AG08396 (cell line): ENCODE measurements at places on chromosomes 1 and 21.

GRCh38 chr21:37695111-37695510 is 221.1 kb downstream of the KCNJ6 start:
- no peak for DNase-seq

DNA sequence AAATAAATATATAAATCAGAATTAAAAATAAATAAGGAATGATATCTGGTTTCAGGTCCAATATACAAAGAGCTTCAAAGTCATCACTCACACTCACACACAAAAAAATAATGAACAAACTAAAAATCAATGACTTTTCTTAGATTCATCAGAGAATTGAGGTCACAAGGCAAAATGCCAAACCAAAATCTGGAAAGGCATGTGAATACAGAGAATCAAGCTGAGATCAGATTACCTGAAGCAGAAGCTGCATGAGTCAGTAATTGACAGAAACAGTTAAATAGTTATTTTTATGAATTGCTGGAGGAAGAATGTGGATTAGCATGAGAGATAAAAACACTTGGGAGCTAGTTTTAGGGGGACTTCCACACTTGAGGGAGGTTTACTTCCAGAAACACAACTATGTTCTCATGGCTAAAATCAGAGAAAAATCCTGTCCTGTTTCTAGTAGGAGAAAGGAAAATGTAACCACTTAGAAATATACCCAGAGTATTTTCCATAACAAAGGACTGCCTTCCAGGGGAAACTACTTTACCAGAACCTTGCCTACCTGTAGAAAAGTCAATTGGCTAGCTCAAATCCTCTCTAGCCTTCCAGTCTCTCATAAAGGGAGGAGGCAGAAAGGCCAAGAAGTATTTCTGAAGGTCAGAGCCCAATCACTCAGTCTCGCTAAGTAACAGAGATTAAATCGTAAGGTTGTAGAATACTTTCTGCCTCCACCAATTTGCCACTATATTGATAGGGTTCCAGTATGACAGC is 536.6 kb upstream of the NR5A2 start:
- DNase-seq, result no peak

- no peak for DNase-seq
Observed at GRCh38 chr1:115531631-115532264, 110.0 kb upstream of the VANGL1 start.

GRCh38 chr21:42923553-42924432 is 1.6 kb downstream of the ERVH48-1 start:
- DNase-seq, result peak; percentile 78

- no peak for DNase-seq
Observed at GRCh38 chr1:60864722-60865121, 217.6 kb upstream of the NFIA start.

DNA sequence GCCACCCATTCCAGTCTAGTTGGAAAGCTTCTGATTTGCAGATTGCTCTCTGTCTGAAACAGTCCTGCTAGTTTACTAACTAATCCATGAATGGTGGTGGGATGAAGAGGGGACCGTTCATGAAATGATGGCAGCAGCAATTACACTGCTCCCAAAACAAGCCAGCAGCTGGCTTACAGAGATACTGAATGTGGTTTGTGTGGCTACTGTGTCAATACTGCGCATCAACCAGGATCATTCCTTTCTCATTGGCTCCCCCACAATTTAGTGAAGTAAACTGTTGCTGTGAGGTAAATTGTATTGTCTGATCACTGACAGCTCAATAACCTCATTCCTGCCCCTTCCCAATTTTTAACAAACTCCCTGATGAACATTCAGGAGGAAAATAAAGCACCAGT is 191.3 kb upstream of the LMO4 start:
- DNase-seq, result no peak

DNA sequence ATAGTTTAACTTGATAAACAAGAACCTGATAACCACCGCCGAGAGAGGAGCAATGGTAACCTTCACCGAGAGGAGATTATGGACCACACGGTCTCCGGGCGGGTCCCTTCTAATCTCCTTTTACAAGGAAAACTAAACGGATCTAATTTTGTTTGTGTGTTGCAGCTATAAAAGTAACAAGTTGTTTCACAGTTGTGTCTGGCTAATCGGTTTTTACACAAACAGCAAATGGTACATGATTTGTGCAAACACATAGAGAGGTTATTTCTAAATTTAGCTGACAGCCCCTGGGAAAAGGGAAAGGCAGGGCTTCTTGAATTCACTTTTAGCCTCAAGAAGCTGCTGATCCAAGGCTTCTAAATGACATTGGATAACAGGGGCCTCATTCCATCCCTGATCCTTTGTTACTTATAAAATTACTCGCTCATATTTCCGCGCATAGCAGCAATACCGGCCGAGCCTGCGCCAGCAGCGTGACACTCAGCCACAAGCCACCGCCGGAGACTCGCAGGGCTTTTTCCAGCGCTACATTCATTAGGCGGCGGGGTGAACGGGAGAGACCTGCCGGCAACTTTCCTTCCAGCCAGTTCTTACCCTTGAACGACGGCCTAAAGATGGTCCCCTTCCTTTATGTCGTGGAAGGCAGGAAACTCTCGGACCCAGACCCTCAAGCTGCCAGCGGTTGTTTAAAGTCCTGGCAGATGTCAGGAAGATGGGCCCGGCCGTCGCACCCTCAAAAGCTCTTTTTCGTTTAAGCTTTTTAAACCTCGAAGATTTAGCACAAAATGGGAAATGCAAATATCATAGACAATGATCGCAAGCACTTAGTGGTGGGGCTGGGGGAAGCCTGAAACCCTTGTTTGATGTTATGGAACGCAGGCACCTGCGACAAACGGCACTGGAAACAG is 4.4 kb downstream of the FOXD3 start:
- DNase-seq, result no peak

GRCh38 chr1:181783208-181783607 is 278.3 kb downstream of the ZNF648 start:
- DNase-seq, result no peak

DNA sequence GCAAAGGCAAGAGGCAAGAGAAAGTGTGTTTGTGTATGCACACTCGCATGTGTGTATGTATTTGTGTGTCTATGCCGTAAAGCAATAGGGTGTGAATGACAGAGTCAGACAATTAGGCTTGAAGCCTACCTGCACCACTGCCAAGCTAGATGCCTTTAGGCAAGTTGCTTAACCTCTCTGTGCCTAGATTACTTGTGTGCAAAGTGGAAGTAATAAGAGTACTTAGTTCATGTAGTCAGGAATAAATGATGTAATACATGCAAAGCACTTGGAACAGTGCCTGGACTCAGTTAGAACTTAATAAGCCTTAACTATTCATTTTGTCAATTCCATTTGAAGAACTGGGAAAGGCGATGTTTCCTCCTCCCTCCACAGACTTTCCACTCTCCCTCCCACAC is 31.7 kb downstream of the LAMB3 start:
- DNase-seq, result no peak

GRCh38 chr1:214603819-214604252 is 841 bp downstream of the CENPF start:
- DNase-seq, result no peak

GRCh38 chr21:42222386-42222785 is 3.4 kb downstream of the ABCG1 start:
- no peak for DNase-seq

- DNase-seq, result no peak
Observed at GRCh38 chr1:179128520-179128919, 46.6 kb downstream of the TOR3A start.

GRCh38 chr1:18452550-18452949 is 28.2 kb upstream of the KLHDC7A start:
- DNase-seq, result no peak

GRCh38 chr1:101713760-101714159 is 283.0 kb downstream of the OLFM3 start:
- DNase-seq, result no peak

DNA sequence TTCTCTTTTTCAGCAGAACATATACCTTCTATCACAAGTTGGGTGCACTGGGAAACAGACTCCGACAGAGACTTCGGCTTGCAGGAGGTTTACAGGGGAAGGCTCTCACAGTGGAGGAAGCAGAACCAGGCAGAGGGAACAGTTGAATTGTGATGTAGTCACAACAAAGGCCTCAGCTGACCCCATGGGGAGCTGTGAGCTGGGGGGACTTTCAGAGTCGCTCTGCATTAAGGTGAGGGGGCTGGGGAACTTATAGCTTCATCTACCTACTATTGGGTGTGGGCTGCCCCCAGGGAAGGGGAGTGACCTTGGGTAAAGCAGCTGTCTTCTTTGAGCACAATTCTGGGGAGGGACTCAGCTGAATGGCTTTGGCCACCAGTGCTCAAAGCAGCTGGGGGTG is 94.9 kb upstream of the POU3F1 start:
- no peak for DNase-seq

- DNase-seq, result no peak
Observed at GRCh38 chr1:79695138-79695537, 688.6 kb upstream of the ADGRL4 start.

DNA sequence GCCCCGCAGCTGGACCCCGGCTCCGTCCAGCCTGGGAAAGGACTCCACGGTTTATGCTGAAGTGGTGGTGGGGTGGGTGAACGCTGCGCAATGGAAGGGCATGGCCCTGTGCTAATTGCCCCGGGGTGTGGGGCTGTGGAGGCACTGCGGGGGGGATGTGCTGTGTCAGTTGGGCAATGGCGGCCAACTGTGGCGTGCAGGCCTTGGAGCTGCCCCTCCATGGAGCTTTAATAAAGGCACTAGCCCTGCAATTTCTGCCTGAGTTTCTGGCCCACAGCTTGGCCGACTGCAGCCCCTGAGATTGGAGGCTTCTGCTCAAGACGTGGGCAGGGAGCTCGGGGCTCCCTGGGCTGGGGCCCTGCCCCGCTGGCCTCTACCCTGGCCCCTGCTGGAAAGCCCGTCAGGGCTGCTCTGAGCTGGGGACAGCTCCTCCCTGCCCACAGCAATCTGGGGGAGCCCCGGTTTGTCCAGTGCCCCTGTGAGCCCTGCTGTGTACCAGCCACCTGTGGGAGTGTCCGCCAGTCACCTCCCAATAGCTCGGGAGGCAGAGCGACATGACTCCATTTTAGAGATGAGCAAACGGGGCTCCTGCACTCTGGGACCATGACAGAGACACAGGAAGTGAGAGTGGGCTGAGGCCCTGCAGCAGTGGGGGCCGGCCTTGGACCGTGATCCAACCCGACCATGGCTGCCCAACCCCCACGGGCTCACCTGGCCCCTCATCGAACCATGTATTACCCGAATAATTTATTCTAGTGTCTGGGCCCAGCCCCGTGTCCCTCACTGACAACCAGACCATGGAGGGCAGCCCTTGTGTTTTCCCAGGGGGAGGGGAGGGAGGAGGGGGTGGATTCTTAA is 8.7 kb upstream of the TNFRSF14 start:
- DNase-seq, result no peak

DNA sequence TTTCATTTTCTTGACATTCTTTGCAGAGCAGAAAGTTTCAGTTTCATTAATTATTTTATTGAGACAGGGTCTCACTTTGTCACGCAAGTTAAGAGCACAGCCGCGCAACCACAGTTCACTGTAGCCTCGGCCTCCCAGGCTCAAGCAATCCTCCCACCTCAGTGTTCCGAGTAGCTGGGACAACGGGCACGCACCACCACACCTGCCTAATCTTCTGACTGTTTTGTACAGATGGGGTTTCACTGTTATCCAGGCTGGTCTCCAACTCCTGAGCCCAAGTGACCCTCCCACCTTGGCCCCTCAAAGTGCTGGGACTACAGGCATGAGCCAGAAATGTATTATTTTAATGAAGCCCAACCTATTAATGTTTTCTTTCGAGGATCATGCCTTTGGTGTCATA is 3.0 kb upstream of the SPATC1L start:
- DNase-seq, result no peak

- no peak for DNase-seq
Observed at GRCh38 chr1:229973297-229973612, 93.8 kb upstream of the GALNT2 start.

DNA sequence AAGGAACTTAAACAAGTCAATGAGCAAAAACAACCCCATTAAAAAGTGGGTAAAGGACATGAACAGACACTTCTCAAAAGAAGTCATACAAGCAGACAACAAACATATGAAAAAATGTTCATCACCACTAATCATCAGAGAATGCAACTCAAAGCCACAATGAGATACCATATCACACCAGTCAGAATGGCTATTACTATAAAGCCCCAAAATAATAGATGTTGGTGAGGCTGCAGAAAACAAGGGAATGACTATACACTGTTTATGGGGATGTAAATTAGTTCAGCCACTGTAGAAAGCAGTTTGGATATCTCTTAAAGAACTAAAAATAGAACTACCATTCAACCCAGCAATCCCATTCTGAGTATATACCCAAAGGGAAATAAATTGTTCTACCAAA is 51.2 kb downstream of the MRPL39 start:
- no peak for DNase-seq

GRCh38 chr1:103496014-103496635 is 29.4 kb upstream of the RNPC3 start:
- no peak for DNase-seq

GRCh38 chr1:207845109-207845508 is 65.8 kb downstream of the CD34 start:
- no peak for DNase-seq

DNA sequence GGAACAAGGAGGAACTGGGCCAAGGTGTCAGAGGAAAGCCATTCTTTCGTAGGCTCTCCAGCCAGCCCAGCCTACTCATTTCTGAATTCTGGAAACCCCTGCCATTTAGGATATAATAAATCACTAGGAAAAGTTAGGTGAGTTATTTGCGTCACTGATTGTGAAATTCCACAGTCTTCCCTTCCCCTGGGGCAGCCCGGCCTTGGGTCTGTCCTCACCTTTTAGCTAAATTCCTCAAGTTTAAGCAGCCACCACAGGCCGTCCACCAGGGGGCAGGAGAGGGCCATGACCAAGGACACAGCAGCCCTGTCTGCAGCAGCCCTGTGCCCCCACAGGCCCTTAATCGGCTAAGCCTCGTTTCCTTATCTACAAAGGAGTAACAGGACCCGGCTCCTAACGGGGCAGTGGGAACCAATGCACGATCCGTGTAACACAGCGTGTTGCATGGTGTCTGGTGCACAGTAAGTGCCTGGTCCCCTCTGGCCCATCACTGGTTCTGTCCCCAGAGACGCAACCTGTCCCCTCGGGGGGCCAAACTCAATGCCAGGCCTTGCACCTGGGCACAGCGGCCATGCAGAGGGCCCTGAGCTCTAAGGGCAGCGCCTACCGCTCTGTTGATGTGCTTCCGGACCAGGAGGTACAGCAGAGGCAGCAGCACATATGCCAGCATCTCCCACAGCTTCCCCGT is 18.1 kb downstream of the GPR157 start:
- DNase-seq, result peak; percentile 85

- no peak for DNase-seq
Observed at GRCh38 chr1:161176468-161177111, 717 bp downstream of the B4GALT3 start.

GRCh38 chr1:98675282-98675681 is 13.8 kb downstream of the SNX7 start:
- no peak for DNase-seq

- peak; percentile 47 for DNase-seq
Observed at GRCh38 chr1:53294567-53294966, 33.3 kb downstream of the LRP8 start.
